ENCODE measurements at places on chromosomes 1 and 21.

DNA sequence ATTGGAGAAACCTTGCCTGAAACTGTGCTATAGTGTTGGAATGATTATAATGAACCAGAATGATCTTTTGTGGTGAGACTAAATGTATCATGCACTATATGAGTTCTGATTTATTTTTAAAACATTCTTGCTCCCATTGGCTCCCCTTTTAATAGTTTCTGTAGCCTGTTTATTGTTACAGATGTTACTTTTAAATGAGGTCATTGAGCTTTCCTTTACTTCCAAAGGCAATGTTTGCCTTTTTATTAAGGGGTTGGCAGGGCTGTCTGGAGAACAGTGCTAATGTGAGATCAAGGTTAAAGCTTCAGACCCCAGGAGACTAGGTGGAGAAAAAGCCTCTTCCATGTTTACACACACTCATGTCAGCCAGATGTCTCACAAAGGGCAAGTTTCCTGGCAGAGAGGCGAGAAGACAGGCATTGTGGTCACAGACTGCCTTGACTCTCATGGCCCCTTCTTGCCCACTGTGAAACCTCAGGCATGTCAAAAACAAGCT lies 120.6 kb upstream of the RAVER2 start:
- DNase-seq: peak; percentile 27

GRCh38 chr1:173168941-173169340 lies 38.2 kb downstream of the TNFSF4 start:
- DNase-seq: no peak

GRCh38 chr1:6985549-6986276 lies 200.5 kb downstream of the CAMTA1 start:
- no peak for DNase-seq

DNA sequence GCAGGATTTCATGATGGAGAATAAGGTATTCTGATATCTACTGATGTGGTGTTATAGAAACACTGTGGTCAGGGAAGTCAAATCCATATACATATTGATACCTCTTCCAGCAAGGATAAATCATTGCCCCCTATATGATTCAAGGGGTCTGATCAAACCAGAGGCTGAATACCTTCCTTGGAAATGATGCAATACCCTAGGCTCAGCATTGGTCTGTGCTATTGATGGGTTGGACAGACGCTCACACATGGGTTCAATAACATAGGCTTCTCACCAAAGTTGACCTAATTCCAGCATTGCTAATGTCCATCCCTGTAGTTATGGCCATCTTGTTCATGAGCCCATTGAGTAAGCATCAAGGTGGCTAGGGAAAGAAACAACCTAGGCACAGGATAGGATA lies 257.0 kb upstream of the USP24 start:
- no peak for DNase-seq

DNA sequence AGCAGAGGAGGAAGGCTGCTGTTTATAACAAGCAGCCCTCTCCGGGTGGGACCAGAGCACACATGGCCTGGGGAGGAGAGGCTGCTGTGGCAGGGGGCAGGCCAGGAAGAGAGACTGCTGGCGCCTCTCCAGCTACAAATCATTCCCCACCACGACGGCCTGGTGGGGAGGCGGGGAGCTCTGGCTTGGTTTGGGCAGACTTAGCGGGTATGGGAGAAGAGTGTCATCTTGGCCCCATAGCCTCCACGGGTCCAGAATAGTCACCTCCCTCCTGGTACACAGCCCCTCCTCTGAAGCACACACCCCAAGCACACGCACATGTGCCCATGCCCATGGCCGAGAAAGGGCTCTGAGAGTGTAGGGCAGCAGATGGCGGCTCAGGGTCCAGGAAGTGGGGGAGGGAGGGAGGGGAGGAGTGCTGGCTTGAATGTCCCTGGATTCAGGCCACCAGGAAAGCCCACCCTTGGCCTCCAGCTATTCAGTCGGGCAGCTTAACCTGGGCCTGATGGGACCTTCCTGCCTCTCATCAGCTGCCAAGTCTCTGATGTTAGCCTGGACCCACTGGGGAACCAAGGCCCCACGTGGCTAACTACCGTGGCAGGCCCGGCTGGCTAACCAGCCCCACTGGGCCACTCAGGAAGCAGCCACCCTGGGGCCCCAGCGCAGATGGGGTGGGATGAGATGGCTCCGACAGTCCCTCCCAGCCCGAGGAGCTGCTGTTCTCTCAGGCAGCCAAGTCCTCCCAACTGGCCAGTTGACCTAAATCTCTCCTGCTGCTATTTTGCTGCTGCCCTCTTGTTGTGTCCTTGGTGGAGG lies 10.9 kb downstream of the LRP8 start:
- no peak for DNase-seq

DNA sequence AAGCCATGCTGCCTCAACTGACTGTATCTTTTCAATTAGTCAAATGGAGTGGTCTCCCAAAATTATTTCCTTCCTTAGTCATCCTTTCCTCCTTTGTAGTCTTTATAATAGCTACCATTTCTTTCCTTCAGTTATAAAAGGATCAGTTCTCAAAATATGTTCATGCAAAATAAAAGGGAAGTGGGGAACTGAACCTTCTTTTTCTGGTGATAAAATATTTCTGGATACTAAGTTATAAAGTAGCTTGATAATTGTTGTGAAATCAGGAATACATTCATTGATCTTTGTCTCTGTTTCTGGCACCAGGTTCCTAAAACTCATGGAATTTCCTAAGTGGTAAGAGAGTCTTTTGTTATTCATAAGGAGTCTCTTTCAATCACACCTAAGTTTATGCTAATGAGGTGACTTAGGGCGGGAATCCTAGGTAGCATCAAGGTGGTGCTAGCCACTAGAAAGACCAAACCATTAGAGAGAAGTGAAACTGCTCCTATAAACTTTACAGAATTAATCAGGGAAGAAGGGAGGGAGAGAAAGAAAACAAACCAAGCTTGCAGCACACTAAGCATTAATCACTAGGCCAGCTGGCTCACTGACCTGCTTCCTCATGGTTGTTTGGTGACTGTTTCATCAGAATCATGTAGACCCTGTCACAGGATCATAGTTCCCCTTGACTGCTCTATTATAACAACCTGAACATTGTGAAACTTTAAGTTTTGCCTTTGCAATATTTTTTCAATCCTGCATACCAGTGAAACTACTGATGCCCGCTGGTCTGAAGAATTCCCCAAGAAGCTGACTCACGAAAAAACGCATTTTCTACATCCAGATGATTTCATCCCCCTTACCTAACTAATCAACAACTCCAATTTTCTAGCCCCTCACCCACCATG lies 161.6 kb upstream of the PTBP2 start:
- peak; percentile 54 for DNase-seq

DNA sequence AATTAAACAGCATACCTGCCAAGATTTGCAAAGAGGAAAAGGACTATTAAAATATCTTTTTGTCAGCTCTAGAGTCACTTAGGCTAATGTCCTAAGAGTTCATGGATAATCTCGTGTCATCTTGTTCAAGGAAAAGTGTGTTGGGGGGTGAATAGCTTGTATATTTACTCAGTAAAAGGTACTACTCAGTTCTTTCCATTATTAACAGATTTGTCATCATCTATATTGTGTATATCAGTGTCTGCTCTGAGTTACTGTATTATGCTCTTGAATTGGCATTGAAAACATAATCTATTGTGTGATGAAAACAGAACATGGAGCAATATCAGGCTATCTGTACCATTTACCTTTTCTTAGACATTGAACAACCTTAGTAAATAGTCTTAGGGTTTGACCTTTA lies 41.9 kb downstream of the SMG7 start:
- no peak for DNase-seq

DNA sequence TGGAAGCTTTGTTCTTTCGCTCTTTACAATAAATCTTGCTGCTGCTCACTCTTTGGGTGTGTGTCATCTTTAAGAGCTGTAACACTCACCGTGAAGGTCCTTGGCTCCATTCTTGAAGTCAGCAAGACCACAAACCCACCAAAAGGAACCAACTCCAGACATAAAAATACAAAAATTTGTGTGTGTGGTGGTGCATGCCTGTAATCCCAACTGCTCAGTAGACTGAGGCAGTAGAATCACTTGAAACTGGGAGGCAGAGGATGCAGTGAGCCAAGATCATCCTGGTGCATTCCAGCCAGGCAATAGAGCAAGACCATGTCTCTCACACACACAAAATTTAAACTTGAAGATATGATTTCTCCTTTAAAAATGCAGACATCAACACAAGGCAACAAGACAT lies 1431.7 kb upstream of the B3GALT2 start:
- DNase-seq: no peak

- DNase-seq: no peak
Observed at GRCh38 chr21:36489776-36490165, 9.8 kb upstream of the CLDN14 start.

DNA sequence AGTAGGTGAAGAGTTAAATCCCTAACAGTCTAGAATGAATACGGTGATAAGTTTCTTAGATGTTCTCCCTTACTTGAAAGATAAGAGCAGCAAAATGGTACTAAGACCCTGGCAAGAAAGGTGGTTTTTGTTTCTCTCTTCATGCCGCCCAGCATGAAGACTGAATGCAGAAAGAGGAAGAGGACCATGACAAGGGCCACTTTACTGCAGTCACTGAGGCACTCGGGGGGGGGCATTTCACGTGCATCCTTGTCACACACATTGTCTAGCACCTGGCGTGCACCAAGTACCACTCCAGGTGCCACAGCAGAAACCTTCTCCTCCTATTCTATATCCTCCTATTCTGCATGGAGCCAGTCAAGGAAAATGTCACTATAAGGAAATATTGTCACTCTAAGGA lies 222.0 kb downstream of the TOMM20 start:
- DNase-seq: no peak

DNA sequence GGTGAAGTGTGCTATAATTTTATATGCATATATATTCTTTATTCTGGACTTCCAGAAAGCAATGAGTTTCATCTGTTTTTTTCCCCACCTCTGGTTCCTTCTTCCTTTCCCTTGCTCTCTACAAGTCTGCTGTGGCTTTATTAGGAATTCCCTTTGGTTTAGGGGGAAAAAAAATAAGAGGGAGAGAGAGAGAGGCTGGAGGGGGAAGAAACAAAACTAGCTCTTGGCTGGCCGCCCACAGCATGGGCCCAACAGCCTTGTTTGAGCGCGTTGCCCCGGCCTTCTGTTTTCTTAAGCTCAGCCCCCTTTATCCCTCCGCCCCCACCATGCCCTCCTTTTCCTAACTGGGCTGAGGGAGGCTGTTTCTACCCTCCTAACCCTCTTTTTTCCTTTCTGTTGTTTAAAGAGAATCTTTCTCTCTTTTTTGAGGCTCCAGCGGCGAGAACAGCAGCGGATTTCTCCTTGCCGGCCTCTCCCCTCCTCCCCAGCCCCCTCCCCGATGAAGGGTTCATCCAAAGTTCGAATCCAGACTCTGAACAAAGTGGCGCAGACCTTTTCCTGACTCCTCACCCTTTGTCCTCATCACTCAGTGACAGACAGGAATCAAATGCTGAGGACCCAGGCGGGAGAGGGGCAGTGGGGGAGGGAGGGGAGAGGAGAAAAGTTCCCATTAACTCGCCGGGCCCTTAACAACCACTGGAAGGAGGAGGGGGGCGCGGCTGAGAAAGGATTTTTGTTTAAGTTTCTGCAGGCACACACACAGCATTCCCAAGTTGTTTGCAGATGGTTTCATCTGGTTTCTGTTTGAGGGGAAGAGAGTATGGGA lies 29.7 kb downstream of the PBX1 start:
- DNase-seq: no peak

- peak; percentile 84 for DNase-seq
Observed at GRCh38 chr1:156860113-156860627, 495 bp upstream of the NTRK1 start.

DNA sequence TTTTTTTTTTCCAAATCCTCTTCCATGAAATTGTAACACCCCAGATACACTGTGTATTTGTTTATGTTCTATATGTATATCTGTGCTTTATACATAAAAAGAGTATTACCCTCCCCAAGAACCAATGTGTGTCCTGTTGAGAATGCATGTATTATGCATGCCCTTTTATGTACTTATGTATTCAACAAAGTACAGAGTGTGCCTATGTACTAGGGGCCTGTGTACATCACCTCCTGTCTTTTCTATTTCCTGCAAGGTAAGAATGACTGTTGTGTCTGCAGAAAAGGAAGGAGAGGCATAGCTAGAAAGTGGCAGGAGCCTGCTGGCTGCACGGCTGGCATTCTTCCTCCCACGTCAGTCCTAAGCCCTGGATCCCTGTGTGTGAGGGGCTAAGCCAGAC lies 7.0 kb downstream of the TMEM61 start:
- no peak for DNase-seq

DNA sequence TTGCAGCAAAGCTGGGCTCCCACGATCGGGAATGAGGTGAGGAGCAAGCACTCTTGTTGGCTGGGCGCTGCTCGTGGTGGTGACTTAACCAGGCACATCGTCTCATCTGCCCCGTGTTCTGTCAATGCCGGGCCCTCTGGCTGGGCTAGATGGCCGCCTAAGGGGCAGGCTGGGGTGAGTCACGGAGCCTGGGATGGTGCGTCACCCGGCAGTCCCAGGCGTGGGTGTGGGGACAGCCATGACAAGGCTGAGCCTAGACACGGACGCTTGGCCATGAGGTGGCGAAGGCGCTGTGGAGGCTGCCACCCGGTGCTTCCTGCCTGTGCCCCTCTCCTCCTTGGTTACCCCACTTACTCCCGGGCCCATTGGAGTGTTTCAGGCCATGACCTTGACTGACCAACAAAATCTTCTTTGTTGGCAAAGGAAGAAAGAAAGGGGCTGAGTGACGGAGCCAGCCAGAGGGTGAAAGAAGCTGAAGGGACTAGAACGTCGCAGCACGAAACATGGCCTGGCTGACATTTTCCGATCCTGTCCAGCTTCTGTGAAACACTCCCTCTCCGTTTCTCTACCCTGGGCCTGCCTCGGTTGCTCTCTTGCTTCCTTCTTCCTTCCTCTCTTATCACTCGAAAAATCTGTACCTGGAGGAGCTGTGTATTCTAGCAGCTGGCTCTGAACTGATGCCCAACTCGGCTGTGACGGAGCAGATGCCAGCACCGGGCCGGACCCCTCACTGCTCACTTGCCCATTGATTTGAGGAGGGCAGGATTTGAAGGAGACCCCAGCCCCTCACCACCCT lies 596 bp downstream of the CD247 start:
- no peak for DNase-seq

DNA sequence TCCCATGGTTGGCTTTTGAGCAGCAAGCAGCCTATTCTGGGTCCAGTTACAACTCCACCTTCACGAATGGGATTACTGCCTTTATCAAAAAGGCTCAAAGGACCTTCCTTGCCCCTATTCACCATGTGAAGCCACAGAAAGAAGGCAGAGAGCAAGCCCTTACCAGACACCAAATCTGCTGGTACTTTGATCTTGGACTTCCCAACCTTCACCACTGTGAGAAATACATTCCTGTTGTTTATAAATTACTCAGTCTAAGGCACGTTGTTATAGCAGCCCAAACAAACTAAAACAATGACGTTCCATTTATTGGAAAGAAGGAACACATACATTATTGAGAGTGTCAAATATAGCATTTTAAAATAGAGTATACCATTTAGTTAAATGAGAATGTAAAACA lies 1557.9 kb downstream of the PLA2G4A start:
- no peak for DNase-seq

DNA sequence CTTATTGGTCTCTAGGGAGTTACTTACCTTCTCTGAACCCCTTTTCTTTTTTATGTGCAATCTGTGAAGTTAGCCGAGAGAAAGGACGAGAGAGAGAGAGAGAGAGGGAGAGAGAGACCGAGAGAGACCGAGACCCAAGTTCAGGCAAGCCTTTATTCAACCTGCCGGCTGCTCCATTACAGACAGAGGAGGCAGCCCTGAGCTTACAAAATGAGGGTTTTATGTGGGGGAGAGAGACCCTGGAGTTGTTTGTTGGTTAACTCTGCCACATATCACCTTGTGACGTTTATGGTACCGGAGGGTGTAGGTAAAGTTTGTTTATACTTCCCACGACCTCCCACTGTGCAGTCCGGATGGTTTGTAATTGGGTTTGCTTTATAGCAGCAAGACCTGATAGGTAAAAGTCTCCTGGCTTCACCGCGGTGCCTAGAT lies 1.5 kb upstream of the MCOLN3 start:
- DNase-seq: no peak

All from AG08396 (cell line).